ENCODE measurements at places on chromosomes 3 and 15.

GRCh38 chr15:72685301-72685924 is 569 bp downstream of the HIGD2B start:
- peaks cover 8% of the 10 kb centered on the region for H3K36me3 ChIP-seq
- DNase-seq, result no peak
- peak overlapping the region; percentile 99 for H3K27ac ChIP-seq
- no peaks in the 10 kb centered on the region for H3K27me3 ChIP-seq

GRCh38 chr3:174168538-174169254 is 690.4 kb upstream of the NAALADL2 start:
- H3K4me3 ChIP-seq, result no peak overlapping the region
- H3K36me3 ChIP-seq, result no peaks in the 10 kb centered on the region
- no peaks in the 10 kb centered on the region for H3K4me1 ChIP-seq
- no peak for DNase-seq
- H3K27ac ChIP-seq, result no peak overlapping the region

DNA sequence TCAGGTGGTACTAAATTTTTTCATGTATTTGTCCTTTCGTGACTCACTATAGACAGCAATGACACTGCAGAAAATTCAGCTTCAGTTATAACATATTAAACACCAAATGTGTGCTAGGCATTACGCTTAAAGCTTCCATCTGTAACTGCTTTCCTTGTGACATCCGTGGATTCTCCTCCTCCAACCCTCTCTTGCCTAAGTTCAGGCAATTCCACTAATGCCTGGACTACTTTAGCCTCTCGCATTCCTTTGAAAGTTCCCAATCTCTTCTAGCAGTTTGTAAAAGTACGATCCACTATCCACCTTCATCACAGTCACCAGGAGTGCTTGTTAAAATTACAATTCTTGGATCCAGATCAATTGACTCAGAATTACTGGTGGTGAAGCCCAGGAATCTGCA is 17.7 kb downstream of the CCDC80 start:
- DNase-seq, result no peak
- no peak overlapping the region for H3K4me3 ChIP-seq
- H3K36me3 ChIP-seq, result no peaks in the 10 kb centered on the region
- no peaks in the 10 kb centered on the region for H3K4me1 ChIP-seq

- no peak overlapping the region for H3K4me3 ChIP-seq
- no peaks in the 10 kb centered on the region for H3K27me3 ChIP-seq
- H3K4me1 ChIP-seq, result no peaks in the 10 kb centered on the region
- H3K36me3 ChIP-seq, result no peaks in the 10 kb centered on the region
- DNase-seq, result no peak
Measured at GRCh38 chr15:49852756-49853155, 231.9 kb downstream of the DTWD1 start.

- H3K4me1 ChIP-seq, result no peaks in the 10 kb centered on the region
- no peak for DNase-seq
- H3K36me3 ChIP-seq, result peaks cover 2% of the 10 kb centered on the region
Measured at GRCh38 chr3:192884777-192885773, 32.6 kb downstream of the MB21D2 start.

DNA sequence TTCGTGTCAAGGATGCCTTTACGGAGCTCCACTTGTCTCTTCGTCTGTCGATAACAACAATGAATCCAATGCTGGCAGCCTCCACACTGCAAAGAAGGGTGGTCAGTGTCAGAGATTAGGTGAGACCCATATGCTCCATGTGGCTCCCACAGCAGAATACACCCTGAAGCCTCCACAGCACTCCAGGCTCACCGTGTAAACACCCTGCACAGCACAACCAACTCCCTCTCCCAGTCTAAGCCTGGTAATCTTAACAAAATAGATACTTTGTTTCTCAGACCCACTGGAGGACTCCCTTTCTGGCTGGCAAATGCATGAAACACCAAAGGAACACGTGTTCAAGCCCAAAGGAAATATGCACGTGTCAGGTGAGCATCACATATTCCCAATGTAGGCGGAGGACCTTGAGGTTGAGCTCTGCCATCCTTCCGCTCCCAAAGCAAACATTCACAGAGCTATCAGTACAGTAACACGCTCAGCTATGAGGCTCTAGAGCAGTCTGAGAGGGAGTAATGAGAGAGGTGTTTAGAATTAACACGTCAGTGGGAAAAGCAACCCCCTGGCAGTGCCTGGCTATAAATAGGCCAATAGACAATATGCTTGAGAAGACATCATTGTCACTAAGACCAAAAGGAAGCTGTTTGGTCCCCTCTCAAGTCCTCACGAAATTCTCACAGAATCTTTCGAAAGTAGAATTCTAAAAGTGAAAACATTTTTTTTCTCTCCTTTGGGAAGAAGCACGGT is 86.7 kb downstream of the MCF2L2 start:
- H3K27ac ChIP-seq, result no peak overlapping the region
- no peak for DNase-seq
- no peaks in the 10 kb centered on the region for H3K27me3 ChIP-seq
- H3K4me3 ChIP-seq, result no peak overlapping the region
- H3K36me3 ChIP-seq, result peaks cover 3% of the 10 kb centered on the region

DNA sequence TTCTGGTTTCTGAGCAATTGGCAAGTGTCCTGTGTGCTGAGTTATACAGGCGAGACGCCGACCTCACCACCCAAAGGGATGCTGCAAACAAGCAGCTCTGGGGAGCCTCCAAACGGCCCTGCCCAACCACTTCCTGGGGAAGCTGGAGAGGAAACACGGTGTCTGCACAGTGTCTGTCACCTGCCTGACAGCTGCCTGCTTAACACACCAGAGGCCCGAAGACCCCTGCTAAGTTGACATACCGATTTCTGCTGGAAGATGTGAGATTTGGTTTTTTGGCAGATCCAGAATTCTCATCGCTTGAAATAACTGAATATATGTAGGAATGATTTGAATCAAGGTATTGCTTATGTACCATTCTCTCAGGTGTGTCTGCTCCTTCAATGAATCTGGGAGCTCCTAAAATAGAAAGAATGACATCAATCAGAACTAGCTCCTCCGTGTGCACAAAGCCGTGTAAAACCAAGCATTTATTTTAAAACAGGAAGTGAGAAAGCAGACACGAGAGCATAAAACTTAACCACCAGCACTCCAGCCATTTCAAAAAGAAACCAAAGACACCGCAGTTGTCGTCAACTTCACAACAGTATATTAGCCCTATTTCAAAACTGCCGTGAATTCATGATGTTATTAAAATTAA is 27.2 kb downstream of the LRRC2 start:
- H3K27ac ChIP-seq, result peak overlapping the region; percentile 100
- H3K27me3 ChIP-seq, result peaks cover 9% of the 10 kb centered on the region
- peaks cover 9% of the 10 kb centered on the region for H3K36me3 ChIP-seq
- DNase-seq, result peak; percentile 65
- peak overlapping the region; percentile 81 for H3K4me3 ChIP-seq

- no peaks in the 10 kb centered on the region for H3K27me3 ChIP-seq
- H3K27ac ChIP-seq, result peak overlapping the region; percentile 51
- no peak for DNase-seq
- H3K36me3 ChIP-seq, result peaks cover 1% of the 10 kb centered on the region
- H3K4me1 ChIP-seq, result peaks cover 20% of the 10 kb centered on the region
Measured at GRCh38 chr3:46187876-46188275, 20.2 kb downstream of the CCR1 start.

DNA sequence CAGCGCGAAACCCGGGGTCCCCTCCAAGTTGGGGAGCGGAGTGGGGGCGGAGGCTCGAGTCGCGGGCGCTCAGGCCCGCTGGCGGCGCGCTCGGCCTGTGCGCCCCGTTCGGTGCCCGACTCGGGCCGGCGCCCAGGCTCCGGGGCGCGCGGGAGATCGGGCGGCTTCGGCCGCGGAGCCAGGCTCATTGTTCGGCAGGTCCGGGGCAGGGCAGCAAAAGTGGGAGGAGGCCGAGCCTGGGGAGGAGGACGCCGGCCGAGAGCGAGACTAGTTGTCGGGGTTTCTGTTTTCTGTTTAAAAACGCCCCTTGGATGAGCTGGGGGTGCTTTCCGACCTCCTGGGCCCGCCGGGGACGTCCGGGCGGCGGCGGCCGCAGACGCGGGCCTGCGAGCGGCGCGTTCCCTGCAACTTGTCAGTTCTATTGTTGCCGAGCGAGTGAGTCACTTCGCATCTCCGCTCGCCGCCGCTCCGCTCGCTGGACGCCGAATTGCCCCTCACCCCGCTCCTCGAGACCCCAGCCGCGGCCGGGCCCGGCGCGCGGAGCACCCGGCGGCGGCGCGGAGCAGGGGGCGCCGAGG is 676 bp downstream of the TCF12 start:
- peak overlapping the region; percentile 90 for H3K27ac ChIP-seq
- peaks cover 31% of the 10 kb centered on the region for H3K36me3 ChIP-seq
- DNase-seq, result peak; percentile 62

DNA sequence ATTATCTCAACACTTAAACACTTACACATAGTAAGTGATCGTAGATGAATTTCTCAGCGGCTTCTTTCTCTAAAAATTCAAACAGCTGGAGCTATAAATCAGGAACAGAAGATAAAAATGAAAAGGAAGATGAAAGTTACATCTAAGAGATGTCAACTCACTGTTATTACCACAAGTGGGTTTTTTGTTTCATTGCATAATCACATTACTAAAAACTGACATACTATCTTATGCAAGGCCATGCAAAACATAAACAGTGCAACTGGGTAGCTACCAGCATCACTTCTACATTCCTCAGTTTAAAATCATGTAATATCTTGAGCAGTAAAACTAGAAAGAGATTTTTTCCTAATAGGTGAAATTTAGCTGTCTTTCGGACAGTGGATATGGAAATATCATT is 14.9 kb downstream of the MINDY4B start:
- no peaks in the 10 kb centered on the region for H3K4me1 ChIP-seq
- no peak overlapping the region for H3K4me3 ChIP-seq
- H3K27me3 ChIP-seq, result peaks cover 42% of the 10 kb centered on the region

DNA sequence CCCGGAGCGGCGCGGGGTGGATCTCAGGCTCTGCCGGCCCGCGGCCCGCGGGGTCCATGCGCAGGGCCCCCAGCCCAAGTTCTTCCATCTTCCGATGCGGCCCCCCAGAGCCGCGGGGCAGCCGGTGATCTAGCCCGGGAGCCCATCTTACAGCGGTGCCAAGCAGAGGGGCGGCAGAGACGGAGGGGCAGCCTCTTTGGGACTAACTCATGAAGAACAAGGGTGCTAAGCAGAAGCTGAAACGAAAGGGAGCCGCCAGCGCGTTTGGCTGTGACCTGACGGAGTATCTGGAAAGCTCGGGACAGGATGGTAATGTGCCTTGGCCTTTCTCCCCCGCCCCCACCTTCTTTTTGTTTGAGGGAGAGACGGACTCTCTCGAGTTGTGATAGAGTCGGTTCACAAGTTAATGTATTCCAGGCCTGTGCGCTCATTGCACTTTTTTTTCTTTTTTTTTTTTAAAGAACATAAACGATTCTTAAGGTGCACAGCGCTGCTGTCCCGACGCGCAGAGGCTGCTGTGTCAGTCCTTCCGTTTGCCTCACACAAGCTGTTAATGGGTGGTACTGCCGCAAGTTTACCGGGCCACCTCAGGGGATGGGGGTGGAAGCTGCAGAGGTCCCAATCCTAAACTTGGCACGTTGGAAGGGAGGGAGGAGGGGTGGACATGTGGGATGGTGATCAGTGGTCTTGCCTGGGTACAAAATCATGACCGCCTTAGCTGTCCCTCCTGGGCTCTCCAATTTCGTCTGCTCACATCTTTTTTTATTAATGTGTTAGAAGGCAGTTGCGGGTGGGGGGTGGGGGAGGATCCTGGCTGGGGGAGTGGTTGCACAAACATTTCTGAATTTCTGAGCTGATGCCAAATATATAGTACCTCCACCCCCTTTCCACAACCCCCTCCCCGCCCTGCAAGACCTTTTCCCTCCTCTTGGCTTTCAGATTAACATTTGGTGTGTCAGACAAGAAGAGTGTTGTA is 801 bp downstream of the ARHGAP31 start:
- H3K27me3 ChIP-seq, result no peaks in the 10 kb centered on the region
- peak; percentile 50 for DNase-seq
- peaks cover 64% of the 10 kb centered on the region for H3K4me1 ChIP-seq
- peaks cover 17% of the 10 kb centered on the region for H3K36me3 ChIP-seq

GRCh38 chr3:194124193-194124592 is 11.8 kb upstream of the HES1 start:
- no peak overlapping the region for H3K27ac ChIP-seq
- H3K36me3 ChIP-seq, result peaks cover 3% of the 10 kb centered on the region
- peaks cover 91% of the 10 kb centered on the region for H3K27me3 ChIP-seq
- no peak overlapping the region for H3K4me3 ChIP-seq

DNA sequence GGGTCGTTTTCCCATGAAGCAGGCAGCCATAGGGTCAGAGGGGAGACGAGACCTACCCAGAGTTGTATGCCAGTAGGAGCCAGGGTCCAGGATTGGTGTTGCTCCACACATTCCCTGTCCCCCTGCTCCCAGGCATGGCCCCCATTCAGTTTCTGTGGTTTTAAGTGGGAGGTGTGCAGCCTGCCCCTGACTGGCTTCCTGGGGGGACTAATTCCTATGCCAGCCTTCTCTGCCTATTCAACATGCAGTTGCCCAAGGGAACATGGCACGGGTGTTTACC is 126.3 kb downstream of the EEFSEC start:
- no peak overlapping the region for H3K4me3 ChIP-seq
- no peak for DNase-seq
- H3K4me1 ChIP-seq, result peaks cover 15% of the 10 kb centered on the region
- H3K36me3 ChIP-seq, result peaks cover 2% of the 10 kb centered on the region
- no peak overlapping the region for H3K27ac ChIP-seq
- H3K27me3 ChIP-seq, result no peaks in the 10 kb centered on the region

DNA sequence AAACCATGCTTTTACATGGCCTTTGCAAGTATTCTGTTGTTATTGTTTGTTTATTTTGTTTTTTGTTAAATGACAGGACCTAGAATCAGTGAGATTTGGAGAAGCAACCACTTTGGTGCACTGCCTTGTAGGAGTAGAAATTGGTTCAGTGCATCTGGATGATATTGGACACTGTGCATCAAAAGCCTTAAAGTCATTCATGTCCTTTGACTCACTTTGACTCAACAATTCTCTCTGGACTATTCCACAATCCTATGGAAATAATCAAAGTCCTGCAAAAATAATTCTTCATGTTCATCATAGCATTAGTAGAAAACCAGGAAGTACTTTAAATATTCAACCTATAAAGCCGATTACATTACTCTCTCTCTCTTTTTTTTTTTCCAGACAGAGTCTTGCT is 224.8 kb downstream of the ABHD5 start:
- peaks cover 2% of the 10 kb centered on the region for H3K36me3 ChIP-seq
- DNase-seq, result no peak
- no peaks in the 10 kb centered on the region for H3K4me1 ChIP-seq
- no peak overlapping the region for H3K27ac ChIP-seq
- H3K27me3 ChIP-seq, result peaks cover 40% of the 10 kb centered on the region

GRCh38 chr15:57255751-57256341 is 120.5 kb upstream of the CGNL1 start:
- no peaks in the 10 kb centered on the region for H3K4me1 ChIP-seq
- DNase-seq, result no peak
- peaks cover 14% of the 10 kb centered on the region for H3K36me3 ChIP-seq

- no peaks in the 10 kb centered on the region for H3K36me3 ChIP-seq
- no peak for DNase-seq
- no peak overlapping the region for H3K4me3 ChIP-seq
- H3K27me3 ChIP-seq, result no peaks in the 10 kb centered on the region
Measured at GRCh38 chr3:148319161-148319915, 378.4 kb upstream of the AGTR1 start.

GRCh38 chr15:58491499-58492202 is 59.9 kb downstream of the LIPC start:
- no peak overlapping the region for H3K4me3 ChIP-seq
- H3K27ac ChIP-seq, result no peak overlapping the region
- H3K27me3 ChIP-seq, result no peaks in the 10 kb centered on the region

GRCh38 chr3:149274220-149274619 is 52.6 kb upstream of the CP start:
- H3K4me3 ChIP-seq, result no peak overlapping the region
- H3K27ac ChIP-seq, result no peak overlapping the region
- peaks cover 2% of the 10 kb centered on the region for H3K36me3 ChIP-seq
- no peaks in the 10 kb centered on the region for H3K27me3 ChIP-seq
- H3K4me1 ChIP-seq, result peaks cover 21% of the 10 kb centered on the region
- DNase-seq, result no peak
